ELR (cell line): ENCODE measurements at places on chromosomes 1 and 21.

DNA sequence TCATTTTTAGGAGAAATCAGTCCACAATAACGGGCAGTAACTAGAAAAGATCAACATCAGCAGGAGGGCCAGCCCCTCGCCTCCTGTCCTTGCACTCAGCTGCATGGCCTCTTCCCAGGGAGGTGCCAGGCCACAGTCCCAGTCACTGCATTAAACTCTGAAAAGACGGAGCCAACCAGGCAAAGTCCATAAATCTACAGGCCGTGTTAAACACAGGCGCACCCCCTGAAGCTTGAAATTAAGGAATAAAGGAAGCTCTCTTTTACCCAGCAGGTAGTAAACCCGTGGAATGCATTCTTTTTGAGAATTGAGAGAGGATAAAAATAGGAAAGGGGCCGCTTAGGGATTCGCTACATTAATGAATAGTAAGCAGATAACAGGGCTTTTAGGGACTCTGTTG, 18.4 kb downstream of the H6PD start:
- DNase-seq, result no peak

DNA sequence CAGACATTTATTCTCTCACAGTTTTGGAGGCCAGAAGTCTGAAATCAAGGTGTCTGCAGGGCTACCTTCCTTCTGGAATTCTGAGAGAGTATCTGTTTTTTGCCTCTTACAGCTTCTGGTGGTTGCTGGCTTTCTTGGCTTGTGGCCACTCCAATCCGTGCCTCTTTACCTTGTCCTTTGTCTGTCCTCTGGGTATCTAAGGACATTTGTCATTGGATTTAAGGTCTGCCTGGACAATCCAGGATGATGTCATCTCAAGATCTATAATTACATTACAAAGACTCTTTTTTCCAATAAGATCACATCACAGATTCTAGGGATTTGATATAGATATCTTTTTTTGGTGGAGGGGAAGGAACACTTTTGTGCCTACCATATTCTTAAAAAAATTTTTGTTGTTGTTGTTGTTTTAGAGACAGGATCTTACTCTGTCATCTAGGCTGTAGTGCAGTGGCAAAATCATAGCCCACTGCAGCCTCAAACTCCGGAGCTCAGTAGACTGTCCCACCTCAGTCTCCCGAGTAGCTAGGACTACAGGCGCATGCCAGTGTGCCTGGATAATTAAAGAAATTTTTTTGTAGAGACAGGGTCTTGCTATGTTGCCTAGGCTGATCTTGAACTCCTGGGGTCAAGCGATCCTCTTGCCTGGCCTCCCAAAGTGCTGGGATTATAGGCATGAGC, 61.9 kb downstream of the XPR1 start:
- no peak for DNase-seq

DNA sequence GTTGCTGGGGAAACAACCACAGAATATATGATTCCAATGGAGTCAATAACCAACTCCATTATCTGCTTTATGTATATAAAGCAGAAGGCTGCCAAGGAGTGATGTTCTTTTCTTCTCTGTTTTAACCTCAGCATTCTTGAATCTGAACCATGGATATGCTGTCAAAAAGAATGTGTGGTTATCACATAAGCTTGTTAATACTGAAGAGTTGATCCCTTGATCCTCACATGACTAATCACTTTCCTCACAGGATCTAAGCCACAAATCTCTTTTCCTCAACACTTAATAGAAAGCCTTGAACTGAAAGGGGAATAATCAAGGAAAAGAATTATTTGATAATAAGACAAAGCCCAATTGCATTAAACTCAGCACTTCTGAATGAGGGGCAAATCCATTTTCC, 271.3 kb upstream of the KIAA0040 start:
- no peak for DNase-seq

GRCh38 chr1:174968750-174969244, 30.9 kb upstream of the CACYBP start:
- peak; percentile 55 for DNase-seq

GRCh38 chr1:240237305-240237721, 145.6 kb downstream of the FMN2 start:
- DNase-seq, result peak; percentile 75

- DNase-seq, result no peak
Observed at GRCh38 chr1:71565262-71565661, 484.4 kb upstream of the ZRANB2 start.

- no peak for DNase-seq
Observed at GRCh38 chr1:197307136-197307535, 39.1 kb downstream of the CRB1 start.

DNA sequence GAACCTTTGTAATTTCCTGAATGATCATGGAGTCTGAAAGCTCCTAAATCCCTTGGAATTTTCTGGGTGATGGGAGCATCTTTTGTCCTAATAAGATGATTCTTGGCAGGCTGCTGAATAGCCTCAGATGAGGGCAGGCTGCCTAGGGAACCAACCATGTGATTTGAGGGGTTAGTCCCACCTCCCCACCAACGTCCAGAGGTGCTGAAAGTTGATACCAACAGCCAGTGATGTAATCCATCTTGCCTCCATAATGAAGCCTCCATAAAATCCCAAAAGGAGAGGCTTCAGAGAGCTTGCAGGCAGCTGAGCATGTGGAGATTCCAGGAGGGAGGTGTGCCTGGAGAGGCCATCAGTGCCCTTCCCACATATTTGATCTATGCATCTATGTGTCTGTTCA, 43.7 kb downstream of the GTF2B start:
- DNase-seq, result no peak

GRCh38 chr1:24027838-24028468, 47.8 kb upstream of the SRSF10 start:
- peak; percentile 57 for DNase-seq

DNA sequence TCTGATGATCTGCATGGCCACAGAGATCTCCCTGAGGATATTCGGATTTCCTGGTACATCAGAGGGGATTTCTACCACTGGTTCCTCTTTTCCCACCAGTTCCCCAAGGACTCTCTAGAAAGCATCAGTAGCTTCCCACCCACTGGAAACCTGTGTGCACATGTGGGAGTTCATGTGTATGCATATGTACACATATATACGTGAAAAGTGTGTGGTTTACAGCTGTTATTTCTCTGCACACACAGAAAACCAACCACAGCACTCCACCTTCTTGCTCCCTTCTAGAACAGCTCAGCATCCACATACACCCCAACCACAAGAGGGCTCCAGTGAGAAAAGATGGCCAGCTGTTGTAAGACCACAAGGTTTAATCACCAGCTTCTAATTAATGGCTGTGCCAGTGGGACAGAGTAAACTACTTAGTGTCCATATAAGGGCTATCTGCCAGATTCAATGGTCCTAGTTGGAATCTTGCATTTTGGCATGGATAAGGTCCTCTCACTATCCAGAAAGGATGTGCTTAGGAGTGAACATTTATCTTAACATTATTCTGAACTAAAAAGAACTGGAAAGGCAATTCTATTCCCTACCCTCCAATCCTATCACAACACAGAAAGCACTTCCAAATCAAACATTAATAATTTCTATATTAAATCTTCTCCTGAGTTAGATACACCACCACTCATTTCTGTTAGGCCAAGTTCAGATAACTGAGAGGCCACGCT, 24.1 kb downstream of the GPR3 start:
- peak; percentile 70 for DNase-seq

DNA sequence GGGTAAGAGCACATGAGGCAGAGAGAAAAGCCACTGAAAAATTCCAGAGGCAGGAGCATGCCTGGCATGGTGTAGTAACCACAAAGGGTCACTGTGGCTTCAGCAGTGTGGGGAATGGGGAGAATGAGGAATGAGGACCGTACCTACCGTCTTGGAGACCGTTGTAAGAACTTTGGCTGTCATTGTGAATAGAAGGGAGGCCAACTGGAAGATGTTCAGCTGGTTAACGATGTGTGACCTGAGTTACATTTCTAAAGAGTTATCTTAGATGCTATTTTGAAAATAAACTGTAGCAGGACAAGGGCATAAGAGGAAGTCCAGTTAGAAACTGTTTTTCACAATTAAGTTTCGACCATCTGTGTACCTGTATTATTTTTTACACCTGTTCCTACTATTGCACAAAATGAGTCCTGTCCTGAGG, 365.5 kb upstream of the SGIP1 start:
- peak; percentile 10 for DNase-seq

DNA sequence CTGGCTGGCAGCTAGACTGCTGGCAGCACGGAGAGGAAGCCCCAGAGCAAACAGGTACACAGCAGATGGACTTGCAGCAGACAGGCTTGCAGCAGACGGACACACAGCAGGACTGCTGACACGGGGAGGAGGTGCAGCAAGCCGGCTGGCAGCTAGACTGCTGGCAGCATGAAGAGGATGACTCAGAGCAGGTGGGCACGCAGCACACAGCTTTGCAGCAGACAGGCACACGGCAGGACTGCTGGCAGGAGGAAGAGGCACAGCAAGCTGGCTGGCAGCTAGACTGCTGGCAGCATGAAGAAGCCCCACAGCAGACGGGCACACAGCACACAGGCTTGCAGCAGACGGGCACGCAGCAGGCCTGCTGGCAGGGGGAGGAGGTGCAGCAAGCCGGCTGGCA, 498 bp downstream of the KRTAP10-2 start:
- DNase-seq, result no peak

- DNase-seq, result no peak
Observed at GRCh38 chr1:186957314-186957713, 128.6 kb downstream of the PLA2G4A start.

DNA sequence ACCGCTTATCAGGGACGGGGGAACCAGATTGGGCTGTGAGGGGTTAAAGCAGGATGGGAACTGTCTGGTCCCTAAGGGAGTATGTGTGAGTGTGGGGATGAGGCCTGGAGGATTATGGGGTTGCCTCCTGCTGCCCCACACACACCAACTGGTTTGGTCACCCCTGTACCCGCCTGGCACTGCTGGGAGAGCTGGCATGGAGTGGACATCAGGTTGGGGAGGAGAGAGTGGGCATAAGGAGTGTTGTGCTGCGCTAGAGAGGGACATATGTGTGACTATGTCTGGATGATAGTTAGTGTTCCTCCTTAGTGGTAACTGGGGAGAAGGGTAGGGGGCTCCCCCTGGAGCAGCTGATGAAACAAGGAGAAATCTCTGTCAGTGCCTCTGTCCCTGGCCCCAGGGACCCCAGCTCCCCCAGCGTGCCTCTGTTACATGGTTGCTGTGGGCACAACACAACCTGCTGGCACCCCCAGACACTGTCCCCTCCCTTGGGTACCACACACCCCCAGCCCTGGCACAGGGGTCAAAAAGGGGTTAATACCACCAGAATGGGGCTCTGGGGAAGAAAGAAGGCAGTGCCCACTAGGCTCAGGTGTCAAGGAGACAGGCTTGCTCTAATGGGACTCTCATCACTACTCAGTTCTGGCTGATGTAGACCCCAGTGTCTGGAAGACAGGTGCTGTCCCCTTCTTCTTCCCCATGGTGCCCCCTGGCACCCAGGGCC, 1.9 kb downstream of the ZBTB7B start:
- DNase-seq, result no peak

- peak; percentile 38 for DNase-seq
Observed at GRCh38 chr21:23853796-23854379, 1753.4 kb downstream of the MRPL39 start.

- DNase-seq, result no peak
Observed at GRCh38 chr1:196088541-196088940, 519.7 kb downstream of the KCNT2 start.

- peak; percentile 22 for DNase-seq
Observed at GRCh38 chr1:193763266-193763665, 576.9 kb upstream of the B3GALT2 start.

- DNase-seq, result no peak
Observed at GRCh38 chr1:222706815-222707214, 5.5 kb downstream of the AIDA start.

GRCh38 chr1:63116016-63116415, 206.4 kb upstream of the FOXD3 start:
- peak; percentile 54 for DNase-seq

DNA sequence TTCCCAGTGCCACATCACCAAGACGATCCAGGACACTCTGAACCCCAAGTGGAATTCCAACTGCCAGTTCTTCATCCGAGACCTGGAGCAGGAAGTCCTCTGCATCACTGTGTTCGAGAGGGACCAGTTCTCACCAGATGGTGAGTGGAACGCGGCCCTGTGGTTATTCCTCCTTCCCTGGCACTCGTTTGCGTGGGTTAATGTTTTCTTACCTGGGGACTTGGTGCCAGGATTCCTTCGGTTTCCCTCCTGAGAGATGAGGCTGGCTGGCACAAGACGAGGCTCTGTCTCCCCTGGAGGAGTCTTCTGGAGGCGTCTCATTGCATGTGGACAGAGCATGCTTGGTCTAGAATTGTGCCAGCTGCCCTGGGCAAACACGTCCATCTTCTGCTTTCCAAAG, 29.3 kb downstream of the ATP5PO start:
- no peak for DNase-seq

DNA sequence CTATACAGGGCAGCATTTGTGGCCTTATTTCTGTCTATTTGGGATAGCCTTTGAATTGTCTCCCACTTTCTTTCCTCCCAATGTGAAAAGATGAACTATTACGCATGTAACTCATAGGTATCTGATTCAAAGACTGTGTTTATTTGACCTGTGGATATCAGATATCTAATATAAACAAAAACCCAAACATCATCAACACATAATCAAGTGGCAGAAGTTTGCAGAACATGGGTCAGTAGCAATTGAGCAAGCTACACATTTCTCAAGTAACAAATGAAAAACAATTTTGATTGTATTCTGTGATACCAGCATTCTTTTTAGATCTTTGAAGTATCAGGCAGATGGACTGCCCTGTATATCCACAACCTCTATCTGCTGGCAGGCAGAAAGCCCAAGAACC, 490.5 kb upstream of the ADGRL2 start:
- DNase-seq, result no peak

DNA sequence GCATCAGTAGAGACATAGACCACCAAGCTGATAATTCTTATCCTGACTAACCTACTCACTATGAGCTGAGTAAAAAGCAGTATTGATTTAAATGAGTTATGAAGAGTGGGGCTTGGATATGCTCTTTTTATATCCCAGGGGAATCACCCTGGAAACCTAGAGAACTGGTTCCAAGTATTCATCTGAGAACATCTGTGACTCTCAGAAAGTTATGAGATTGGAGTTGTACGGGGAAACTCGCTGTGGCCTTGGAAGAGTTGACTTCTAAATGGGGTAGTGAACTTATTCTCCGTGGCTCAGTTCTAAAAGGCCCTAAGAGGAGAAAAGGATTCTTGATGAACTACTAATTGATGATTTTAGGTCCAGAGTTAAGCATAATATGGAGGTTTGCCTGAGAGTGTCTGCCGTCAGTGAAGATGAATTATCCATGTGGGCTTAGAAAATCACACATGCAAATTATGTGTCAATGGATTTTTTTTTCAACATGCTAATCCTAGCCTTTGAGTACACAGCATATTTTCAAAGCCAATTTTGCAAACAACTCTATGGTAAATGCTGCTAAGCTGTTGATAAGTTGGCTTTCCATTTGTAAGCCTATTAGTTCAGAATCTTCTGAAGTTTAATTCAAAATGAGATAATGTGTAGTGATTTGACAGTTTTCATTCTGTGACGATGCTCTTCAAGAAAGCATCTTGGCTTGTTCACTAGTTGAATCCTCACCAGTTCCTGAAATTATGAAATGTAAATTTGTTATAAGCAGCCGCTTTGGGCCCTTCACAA, 122.7 kb downstream of the FGGY start:
- DNase-seq, result no peak

GRCh38 chr1:193754732-193755427, 568.5 kb upstream of the B3GALT2 start:
- peak; percentile 43 for DNase-seq
